ENCODE measurements at places on chromosomes 7 and 10. TPM values are rescaled to one million over a fixed set of nuclear protein-coding genes. Genes with fewer than 3 reads are reported as not detected.

Gene GIMAP2
- 0.98 TPM for total RNA-seq

Gene IFIT1B
- not detected for total RNA-seq

Gene GIMAP4
- total RNA-seq, result 1.3 TPM

DNA sequence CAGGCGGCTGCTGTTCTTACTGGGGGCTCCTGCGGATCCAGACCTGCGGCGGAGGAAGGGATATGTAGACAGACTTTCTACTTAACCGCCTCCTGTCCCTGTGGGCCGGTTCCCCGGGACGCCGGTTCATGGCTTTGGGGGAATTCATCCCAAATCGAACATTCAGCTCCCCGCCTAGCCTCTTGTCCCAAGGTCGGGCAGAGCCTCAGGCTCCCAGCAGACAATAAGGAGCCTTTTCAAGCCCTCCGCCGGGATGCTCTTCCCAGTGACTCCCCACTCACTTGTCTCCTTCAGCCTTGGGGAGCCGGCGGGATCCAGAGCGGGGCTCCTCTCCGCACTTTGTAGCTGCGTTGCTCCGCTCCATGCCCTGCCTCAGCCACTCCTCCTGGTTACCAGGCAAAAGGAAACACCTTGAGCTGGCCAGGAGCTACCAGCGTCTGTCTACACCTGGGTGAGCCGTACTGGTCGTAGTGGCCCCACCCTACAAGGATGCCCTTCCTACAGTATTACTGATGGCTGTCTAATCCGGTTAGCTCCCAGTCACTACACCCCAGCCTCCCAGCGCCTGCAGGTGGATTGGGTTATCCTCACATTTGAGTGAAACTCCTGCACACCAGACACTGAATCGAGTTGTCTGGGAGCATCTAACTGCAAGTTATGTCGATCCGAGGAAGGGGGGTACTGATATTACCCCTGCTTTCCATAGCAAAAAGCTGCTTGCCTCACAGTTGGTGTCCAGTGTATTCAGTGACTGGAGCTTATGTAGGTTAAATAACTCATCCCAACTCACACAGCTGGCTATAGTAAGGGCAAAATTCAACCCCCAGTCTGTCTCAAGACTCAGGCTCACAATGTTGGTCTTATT is at the start of gene C10orf95:
C10orf95 (minus strand) TSS at position 439 of the 865 bp plus-strand sequence. CDS start 450 bp downstream, outside the sequence.
- DNase-seq, result no peak

Gene MYL10
- total RNA-seq, result not detected

GRCh38 chr7:33836797-33837355 is 68.5 kb upstream of the BMPER start:
- DNase-seq, result no peak

DNA sequence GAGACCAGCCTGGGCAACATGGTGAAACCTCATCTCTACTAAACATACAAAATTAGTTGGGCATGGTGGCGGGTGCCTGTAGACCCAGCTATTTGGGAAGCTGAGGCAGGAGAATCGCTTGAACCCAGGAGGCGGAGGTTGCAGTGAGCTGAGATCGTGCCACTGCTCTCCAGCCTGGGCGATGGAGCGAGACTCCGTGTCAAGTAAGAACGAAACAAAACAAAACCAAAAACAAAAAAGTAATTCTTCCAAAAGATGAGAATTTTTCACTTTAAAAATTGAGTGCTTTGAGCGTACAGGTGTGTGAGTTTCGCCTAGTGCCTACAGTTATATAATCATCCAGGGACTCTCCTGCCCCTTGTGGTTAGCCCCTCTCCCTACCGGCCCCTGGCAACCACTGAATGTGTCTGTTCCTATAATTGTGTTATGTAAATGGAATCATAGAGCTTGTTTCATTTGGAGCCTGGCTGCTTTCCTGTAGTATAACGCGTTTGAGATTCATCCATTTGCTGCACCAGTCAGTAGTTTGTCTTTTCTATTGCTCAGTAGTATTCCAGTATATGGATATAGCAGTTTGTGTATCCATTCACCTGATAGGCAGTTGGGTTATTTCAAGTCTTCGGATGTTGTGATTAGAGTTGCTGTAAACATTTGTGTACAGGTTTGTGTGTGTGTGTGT is 80.0 kb downstream of the RBM33 start:
- no peak for DNase-seq

All from fibroblast of the aortic adventitia (primary cell).